ENCODE measurements at places on chromosomes 2 and 18. TPM values are rescaled to one million over a fixed set of nuclear protein-coding genes. Genes with fewer than 3 reads are reported as not detected.

DNA sequence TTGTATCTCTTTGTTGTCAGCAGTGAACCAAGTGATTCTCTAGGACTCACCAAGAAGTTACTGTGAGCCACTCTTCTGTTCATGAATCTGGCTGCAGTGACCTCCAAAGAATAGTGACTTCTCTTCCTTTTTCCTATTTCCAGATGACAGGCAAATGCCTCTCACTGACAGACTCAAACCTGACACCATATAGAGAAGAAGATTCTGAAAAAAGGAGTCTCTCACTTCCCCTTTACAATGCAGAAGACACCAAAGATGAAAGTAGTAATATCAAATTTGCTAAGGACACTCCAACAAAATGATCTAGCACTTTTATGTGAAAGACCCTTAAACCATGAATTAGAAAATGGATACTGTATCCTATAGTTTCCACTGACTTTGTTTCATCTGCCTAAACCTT, 44.4 kb upstream of the SETBP1 start:
- no peak for DNase-seq

- peak; percentile 61 for DNase-seq
These were observed 491.9 kb downstream of the IRS1 start for GRCh38 chr2:226307487-226308322.

GRCh38 chr2:18626256-18626668, 36.9 kb upstream of the NT5C1B start:
- no peak for DNase-seq

The LIMS4 gene
- total RNA-seq = 1.1 TPM

DNA sequence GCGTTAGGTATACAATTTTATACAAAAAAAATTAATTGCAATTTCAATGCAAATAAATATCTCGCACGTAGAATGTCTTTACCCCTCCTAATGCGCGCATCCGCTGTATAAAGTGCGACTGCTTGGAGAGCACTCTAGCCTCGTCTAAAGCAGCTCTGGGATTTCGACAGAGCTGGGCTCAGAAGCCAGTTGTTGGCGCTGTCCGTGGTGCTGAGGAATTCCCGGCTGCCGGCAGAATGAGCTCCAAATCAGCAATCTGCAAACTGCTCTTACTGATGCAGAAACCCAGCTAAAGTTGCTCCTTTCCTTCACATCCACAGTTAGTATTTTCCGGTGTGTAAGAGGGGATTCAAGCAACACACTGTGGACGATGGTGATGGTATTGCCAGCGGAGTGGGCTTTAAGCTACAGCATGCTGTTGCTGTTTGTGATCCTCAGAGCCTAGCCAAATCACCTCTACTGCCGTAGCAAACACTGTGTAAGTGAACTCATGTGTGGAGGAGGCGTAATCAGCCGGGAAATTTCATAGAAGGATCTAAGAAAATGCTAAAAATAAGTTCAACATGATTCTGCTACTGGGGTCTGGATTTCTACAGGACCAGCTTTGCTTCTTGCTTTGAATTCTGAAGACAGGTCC, at the start of gene VWC2L:
Gene VWC2L, plus strand, starts transcription at position 137 of the 637 bp plus-strand sequence. CDS start 3,140 bp downstream, outside the sequence.
- DNase-seq = peak; percentile 73

- no peak for DNase-seq
These were observed 10.2 kb upstream of the LIMS2 start for GRCh38 chr2:127685410-127686080.

DNA sequence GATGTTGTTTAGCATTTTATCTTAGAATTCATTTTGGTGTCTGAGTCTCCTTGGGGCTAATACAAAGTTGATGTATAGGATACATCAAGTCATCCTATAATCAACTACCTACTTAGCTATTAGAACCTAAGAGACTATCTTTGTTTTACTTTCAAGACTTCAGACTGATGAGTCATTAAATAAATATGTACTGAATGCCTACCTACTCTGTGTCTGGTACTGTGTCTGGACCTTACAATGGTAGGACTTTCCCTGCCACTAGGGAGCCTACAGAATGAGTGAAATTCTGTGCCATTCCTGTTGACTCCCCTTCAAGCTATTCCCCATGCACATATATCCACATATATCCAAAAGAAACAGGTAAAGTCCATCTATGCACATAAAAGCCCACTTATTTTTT, 114.5 kb downstream of the ERBB4 start:
- peak; percentile 59 for DNase-seq

- DNase-seq = no peak
These were observed 151.3 kb downstream of the TANC1 start for GRCh38 chr2:159119652-159120257.

- DNase-seq = no peak
These were observed 26.5 kb downstream of the DCAF17 start for GRCh38 chr2:171460537-171460936.

The DYSF gene
- total RNA-seq = 10.2 TPM

The FOXD4L1 gene
- total RNA-seq = 0.20 TPM

GRCh38 chr2:33267756-33268155, 208.7 kb upstream of the RASGRP3 start:
- DNase-seq = peak; percentile 28

The LIPG gene
- total RNA-seq = 61.4 TPM

The RSAD2 gene
- 0.20 TPM for total RNA-seq

The UNC80 gene
- not detected for total RNA-seq

DNA sequence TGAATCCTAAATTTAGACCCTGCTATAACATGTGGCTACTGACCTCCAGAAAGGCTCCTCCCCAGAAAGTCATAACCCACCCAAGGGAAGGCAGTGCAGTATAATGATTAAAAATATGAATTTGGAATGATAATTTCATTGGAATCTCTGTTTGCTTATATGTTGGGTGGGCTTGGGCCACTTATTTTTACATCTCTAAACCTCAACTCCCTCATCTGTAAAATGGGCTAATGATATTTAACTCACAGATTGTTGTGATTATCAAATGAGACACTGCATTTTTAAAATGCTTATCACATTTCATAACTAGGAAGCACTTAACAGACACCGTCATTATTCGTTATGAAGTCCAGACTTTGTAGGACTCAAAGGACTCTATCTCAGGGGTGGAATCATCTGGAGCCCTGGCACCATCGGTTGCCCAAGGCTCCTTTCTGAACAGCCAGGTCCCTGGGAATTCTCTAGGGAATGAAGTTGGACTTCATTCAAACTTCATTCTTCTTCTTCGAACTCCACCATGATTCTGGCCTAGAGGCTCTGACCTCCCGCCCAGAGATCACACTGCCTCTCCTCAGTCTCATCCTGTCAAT, 33.1 kb upstream of the RMDN2 start:
- DNase-seq = no peak

The SLC23A3 gene
- 1.0 TPM for total RNA-seq

The CFAP65 gene
- total RNA-seq = not detected

The ANKRD30B gene
- total RNA-seq = not detected

The UPP2 gene
- total RNA-seq = not detected

GRCh38 chr2:39508198-39508597, 71.1 kb upstream of the MAP4K3 start:
- DNase-seq = peak; percentile 82

GRCh38 chr2:229539628-229540027, 174.7 kb downstream of the DNER start:
- no peak for DNase-seq

- DNase-seq = no peak
These were observed 175.8 kb downstream of the CELF4 start for GRCh38 chr18:37389684-37390368.

GRCh38 chr2:226136739-226137138, 662.9 kb downstream of the IRS1 start:
- DNase-seq = no peak

The DLX2 gene
- 0.17 TPM for total RNA-seq

The DNER gene
- total RNA-seq = 1.2 TPM

DNA sequence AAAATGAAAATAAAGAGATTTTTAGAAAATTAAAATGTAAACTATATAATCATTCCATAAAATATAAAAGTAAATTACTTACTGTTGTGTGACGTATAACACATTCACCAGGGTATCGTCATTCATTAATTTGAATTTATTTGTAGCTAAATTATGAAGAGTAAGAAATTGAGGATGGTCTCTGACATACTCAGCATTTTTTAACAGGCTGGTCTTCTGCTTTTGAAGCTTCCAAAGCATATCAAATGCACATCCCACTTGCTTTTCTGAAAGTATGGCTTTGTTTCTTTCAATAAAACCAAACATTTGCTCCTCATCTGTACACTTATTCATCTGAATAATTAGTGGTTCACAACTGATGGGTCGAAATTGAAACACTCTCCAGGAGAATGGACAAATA, 2.1 kb downstream of the FASTKD1 start:
- DNase-seq = no peak

GRCh38 chr18:60585670-60586069, 213.1 kb upstream of the MC4R start:
- DNase-seq = no peak

DNA sequence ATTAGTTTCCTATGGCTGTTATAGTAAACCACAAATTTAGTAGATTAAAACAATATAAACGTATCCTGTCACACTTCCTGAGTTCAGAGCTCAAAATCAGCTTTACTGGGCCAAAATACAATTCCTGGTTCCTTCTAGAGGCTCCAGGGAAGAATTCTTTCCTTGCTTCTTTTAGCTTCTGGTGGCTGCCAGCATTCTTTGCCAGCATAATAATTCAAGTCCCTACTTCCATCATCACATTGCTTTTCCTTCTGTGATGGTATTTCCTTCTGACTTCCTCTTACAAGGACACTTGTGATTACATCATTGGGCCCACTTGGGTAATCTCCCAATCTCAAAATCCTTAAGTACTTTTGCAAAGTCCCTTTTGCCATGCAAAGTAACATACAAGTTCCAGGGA, 40.6 kb downstream of the MOB4 start:
- DNase-seq = no peak

The LYG2 gene
- total RNA-seq = not detected

DNA sequence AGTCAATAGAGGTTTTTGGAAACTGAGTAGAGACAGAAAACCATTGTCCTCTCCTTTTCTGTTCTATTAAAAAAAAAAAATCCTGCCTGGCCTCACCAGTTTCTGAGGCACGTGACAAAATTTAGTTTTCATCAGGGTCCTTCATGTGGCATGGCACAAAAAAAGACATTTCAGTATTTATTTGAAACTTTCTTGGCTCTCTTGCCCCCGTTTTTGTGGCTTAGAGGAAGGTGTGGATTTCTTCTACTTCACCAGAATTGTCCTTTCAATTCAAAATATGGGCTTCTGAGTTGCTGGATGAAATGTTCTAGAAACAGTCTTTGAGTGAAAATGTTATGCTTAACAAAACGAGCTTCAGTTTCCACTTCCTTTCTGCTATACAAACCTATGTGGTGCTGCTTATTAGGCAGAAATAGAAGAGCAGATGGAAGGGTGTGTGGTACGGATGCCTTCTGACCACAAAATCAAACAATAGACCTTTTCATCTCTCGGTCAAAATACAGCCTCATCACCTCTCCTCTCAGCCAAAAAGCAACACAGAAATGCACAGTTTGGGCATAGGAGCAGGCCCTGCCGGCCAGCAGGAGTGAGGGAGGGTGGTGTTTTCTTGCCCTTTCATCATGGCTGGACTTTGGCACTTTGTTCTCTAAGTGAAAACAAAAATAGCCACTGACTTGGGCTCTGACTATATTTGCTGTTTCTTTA, 89.2 kb downstream of the SH3RF3 start:
- DNase-seq = no peak

GRCh38 chr2:177291701-177292100, 27.2 kb upstream of the NFE2L2 start:
- no peak for DNase-seq

DNA sequence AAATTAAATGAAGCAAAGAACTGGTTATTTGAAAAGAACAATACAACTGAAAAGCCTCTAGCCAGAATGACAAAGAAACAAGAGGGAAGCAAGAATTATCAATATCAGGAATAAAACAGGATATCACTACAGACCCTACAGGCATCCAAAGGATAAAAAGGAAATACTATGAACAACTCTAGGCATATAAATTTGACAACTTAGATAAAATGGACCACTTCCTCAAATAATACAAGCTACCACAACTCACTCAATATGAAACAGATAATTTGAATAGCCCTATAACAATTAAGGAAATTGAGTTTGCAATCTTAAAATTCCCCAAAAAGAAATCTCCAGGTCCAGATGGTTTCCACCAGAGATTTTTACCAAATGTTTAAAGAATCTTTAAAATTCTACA, 19.8 kb downstream of the RPRD1A start:
- DNase-seq = no peak

The IL36A gene
- not detected for total RNA-seq

- DNase-seq = no peak
These were observed 68.8 kb upstream of the PIK3C3 start for GRCh38 chr18:41886126-41886807.

DNA sequence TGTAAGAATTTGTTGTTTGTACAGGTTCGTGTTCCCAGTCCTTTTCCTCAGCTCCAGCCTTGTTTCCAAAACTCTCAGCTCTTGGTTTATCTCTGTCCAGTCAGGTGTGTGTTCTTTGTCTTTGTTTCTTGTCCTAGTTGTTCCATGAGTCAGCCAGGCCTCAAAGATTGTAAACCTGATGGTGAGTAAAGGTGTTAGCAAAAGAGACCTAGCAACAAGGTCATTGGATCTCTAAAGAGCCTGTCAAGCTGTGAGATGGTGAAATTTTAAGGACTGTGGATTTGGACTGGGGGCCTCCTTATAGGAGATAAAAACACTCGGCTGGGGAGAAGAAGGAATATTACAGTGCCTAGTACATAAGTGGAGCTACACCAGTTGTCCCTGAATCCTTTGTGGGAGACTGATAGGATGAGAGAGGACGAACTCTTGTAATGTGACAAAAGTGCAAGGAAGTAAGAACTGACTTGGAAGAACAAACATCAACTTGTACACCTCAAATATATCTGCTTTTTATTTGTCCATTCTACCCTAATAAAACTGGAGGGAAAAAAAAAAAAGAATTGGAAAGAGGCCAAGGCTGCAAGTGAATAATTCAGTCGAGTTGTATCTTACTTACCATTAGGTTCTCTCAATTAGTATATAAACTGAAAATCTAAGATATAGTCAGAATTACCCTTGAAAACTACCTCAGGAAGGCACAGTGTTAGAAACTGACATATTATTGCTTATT, 37.2 kb downstream of the ITGA6 start:
- peak; percentile 62 for DNase-seq

GRCh38 chr18:27871726-27872125, 305.2 kb downstream of the CDH2 start:
- DNase-seq = no peak

DNA sequence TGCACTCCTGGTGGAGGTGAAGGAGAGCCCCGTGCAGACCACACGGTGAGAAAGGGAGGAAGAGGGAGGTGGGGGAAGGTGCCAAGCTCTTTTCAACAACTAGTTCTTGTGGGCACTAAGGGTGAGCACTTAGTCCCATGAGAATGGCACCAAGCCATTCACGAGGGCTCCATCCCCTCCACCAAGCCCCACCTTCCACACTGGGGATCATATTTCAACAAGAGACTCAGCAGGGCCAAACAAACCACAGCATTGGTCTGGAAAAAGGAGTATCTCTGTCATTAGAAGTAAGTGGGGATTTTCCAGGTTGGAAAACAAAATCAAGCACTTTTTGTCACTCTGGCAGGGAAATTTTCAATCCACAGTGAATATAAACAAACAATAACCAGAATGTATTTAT, 38.4 kb downstream of the ZAP70 start:
- peak; percentile 24 for DNase-seq
